ENCODE measurements at places on chromosomes 2 and 18.

DNA sequence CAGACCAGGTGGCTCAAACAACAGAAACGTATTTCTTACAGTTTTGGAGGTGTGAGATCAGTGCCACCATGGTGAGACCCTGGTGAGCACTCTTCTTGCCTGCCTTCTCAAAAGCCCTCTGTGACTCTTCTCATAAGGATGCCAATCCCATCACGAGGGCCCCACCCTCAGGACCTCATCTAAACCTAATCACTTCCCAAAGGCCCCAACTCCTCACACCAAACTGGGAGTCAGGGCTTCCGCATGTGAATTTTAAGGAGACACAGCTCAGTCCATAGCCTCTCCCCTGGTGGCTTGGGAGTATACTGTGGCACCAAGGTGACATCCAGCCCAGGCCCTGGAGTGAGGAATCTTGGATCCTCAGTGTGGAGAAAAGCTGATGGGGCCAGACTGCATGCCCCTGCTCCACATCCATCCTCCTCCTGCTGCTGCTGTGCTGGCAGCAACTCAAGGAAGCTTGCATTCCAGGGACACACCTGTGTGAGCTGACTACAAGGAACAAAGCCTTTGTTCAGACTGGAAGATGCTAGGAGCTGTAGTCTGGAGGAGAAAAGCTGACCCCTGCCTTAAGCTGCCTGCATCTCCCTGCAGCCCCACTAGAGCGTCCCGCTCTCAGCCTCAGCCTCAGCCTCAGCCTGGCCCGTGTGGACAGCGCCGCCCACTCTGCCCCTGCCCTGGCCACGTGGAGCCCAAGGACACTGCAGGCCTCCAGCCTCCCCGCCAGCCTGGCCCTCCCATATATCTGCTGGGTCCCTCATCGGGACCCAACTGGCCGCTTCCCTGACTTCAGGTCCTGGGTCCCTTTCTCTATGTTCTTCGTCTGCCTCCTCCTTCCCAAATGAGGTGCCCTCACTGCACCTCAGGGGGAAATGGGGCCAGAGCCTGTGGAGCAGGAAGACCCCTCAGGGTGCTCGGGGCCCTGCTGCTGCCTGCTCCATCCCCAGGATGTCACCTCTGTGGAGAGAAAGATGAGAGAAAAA, 87.8 kb upstream of the RAB6C start:
- no peak for DNase-seq

DNA sequence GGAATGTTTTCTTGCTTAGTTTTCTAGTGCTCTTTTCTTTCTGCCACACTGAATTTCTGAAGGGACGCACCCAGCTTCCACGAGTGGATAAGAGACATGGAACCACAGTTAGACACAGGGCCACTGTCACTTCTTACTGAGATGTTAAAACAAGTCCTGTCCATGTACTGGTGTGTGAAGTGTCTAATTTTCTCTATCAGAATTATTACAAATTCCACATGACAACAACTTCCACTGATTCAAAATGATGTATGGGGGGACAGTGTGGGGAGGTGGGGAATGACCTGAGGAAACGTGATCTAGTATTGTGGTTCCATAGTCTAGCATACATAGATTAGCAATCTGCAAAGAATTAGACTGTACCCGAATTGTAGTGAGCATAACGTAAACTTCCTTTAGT, 169.6 kb downstream of the TMEM247 start:
- no peak for DNase-seq

DNA sequence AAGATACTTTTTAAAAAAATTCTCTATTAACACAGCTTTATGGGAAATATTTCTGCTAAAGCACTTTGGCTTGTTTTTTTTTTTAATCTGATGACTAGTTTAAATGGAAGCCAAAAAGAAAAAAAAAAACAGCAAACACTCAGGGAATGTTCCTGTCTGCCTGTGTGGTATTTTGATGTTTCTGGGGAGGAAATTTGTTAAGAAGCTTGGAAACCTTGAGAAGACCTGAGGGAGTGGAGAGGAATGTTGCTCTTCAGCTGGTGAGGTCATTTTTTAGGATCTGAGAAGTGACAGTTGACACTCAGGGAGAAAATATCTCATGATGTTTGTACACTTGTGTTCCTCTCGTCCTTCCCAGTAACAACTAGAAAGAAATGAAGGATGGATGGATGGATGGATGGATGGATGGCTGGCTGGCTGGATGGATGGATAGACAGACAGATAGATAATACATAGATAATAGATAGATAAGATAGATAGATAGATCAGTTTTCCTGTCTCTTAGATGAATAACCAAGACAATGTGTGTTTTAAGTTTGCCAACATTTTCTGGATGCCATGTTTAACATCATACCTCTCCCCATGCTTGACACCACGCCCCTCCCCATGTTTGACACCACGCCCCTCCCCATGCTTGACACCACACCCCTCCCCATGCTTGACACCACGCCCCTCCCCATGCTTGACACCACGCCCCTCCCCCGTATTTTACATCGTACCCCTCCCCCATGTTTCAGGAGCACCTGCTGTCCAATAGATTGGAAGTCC, 84.8 kb downstream of the CTIF start:
- no peak for DNase-seq

DNA sequence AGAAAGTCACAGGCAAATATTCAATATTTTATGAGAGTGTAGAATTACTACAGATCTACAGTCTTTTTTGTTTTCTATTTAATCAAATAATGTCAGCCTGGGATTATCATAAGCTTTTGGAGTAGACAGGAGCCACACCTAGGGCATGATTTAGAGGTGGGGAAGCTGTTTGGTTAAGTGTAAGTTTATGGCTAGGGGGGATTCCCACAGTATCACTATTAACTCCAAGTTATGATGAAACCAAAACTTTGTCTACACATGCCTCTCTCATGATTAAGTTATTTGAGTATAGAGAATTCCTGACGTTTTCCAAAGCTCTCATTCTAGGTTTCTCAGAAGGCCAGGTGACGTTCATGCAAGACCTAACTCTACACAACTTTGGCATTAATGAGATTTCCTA, 2.1 kb downstream of the SERPINB10 start:
- DNase-seq, result no peak

GRCh38 chr2:240215676-240216051, 75.2 kb upstream of the OTOS start:
- no peak for DNase-seq

- no peak for DNase-seq
These were observed 39.8 kb downstream of the TMEM18 start for GRCh38 chr2:637406-637776.

GRCh38 chr18:61334951-61335683, 1.9 kb downstream of the CDH20 start:
- no peak for DNase-seq

All from GM18507 (cell line).